ENCODE measurements at places on chromosomes 6 and 20.

- no peak for DNase-seq
Measured at GRCh38 chr6:6191476-6191875, 129.0 kb downstream of the F13A1 start.

DNA sequence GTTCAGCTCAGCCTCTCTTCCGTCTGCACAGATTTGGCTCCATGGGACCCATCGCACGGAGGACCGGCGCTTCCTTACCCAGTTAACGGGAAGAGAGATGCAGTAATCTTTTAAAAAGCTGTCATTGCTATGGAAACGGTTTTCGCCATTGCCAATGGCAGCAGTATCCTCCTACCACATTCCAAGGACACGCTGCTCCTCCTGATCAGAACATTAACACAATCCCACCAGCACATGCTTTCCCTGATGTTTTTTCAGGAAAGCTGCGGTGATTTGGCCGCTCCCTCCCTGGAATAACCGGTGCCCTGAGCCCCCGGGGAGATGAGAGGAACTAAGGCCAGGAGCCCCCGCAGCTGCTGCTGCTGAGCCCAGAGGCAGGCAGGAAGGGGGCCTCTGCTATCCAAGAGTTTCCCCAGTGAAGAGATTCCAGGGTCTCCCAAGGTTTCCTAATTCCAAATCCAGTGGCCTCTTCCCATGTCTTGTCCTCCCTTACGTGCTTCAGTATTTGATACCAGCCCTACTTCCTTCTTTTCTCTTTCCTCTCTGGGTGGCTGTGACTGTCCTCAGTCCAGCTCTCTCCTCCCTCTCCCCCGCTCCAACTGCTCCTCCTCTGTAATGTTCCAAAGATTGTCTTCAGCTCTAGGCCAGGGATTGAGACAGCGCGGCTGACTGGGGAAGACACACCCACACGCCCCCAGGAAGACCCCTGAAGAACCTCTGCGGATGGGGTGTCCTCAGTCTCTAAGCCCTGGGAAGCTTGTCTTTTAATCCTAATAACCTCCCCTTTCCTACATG, 2.6 kb downstream of the BNIP5 start:
- DNase-seq: no peak

DNA sequence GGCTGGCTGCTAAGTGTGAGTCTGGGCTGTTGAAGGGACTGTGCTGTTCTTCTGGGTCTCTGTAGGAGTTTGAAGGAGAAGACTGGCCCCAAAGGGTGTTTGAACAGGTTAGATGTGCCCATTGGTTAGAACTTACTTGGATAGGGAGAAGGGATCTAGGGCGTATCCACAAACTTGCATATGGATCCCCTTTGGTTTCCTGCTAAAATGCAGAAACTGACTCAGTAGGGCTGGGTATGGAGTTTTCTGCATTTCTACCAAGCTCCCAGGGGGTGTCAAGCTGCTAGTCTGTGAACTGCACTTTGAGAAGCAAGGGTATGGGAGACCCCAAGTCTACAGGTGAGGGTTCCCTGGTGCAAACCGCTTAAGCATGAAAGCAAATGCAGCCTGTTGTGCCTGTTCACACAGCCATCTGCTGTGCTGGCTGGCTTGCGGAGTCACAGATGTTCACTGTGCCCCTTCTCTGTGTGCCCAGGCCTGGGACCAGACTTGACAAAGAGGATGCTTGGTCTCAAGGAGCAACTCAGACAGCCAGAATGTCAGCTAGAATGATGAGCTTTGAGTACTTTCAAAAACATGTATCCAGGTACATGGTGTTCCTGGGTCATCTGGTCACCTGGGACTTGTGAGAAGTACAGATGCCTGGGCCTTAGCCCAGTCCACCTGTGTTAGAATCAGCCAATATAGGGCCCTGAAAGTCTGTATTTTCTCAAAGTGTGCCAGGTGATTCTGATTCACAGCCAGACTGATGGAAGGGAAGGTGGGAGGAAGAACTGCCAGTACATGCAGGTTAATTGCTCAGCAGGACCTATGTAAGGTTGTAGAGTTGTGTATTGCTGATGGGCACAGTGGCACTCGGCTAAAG, 7.4 kb downstream of the PPP1R16B start:
- DNase-seq: no peak

- no peak for DNase-seq
Measured at GRCh38 chr20:63661108-63661507, 3.0 kb downstream of the RTEL1 start.

GRCh38 chr6:30091577-30092381, 16.2 kb upstream of the RNF39 start:
- no peak for DNase-seq

- DNase-seq: peak; percentile 46
Measured at GRCh38 chr20:54649511-54649962, 174.1 kb downstream of the DOK5 start.

DNA sequence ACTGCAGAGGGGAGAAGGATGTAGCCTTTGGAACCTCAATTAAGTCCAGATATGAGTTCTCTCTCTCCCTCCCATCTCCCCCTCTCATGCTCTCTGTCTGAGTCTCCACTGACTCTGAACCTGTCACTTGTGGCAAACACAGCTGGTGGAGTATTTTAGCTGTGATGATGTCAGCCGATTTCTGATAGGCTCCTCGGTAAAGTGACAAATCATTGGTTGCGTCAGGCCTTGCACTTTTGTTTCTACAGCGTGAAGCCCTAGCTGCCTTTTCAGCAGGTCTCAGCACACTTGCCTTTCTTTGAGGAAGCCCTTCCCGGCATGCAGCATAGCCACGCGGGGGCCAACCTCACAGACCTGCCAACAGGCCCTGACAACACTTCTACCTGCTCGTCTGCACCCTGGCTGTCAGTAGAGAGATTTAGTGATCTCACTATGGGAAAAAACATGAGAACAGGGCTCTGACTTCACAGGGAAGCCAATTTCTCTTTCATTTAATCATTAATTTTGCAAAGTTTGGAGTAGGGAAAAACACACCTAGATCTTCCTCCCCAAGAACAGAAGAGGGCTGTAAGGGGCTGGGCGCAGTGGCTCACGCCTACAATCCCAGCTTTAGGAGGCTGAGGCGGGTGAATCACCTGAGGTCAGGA, 84.4 kb downstream of the GMPR start:
- peak; percentile 66 for DNase-seq

- DNase-seq: no peak
Measured at GRCh38 chr6:135423649-135424128, 73.9 kb downstream of the AHI1 start.

DNA sequence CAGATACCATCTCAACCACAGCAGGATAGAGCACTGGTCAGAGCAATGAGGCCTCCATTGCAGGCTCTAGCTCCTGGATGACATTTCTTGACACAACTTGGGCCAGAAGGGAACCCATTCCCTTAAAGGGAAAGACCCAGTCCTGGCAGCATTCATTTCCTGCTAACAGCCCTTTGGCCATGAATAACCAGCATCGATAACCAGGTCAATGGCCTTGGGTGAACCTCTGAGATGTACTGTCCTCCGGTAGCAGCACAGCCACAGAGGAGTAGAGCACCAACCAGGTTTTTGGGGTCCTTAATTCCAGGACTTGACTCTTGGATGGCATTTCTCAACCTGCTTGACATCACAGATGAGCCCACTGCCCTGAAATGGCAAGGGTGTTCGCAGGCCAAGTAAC, 71.2 kb upstream of the FKBP1C start:
- DNase-seq: no peak

GRCh38 chr6:55568808-55569439, 10.1 kb downstream of the HMGCLL1 start:
- no peak for DNase-seq

GRCh38 chr6:135890876-135891275, 39.4 kb downstream of the PDE7B start:
- no peak for DNase-seq

DNA sequence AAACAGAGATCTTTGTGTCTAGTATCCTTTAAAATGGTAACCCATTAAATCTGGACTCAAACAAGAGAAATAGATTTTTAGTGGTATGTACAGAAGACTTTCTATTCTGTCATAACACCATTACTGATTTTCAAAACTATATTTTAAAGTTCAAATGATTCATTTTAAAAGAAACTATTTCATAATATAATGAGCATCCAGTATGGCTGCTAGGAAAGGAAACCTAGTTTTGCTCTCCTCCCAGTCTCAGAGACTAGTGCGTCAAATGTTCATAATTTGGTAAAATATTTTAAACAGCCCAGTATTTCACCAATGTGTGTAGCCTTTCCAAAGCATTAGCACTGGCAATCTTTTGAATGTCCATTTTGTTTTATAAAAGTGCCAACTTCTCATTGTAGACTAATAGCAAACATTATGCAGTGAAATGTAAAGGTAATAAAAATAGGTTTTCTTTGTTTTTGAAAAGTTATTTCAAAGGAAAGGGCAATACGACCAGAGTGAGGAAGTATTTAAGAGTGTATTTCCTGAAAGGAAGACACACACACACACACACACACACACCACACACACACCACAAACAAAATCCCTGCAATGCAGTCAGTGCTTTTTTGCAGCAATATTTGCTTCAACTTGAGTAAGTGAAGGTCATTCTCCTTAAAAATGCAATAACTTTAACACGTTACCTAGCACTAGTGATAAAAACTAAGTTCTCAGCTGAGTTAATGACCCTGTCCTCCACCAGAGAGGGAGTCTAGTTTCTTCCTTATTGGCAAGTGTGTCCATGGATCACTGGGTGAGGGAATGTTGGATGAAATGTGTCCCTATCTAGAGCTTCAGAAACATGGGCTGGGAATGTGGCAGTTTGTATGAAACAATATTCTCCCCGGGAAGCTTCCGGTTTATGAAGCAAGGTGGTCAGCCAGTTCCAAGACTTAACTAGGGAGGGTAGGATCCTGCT, 4.6 kb downstream of the PPP1R3G start:
- DNase-seq: no peak

DNA sequence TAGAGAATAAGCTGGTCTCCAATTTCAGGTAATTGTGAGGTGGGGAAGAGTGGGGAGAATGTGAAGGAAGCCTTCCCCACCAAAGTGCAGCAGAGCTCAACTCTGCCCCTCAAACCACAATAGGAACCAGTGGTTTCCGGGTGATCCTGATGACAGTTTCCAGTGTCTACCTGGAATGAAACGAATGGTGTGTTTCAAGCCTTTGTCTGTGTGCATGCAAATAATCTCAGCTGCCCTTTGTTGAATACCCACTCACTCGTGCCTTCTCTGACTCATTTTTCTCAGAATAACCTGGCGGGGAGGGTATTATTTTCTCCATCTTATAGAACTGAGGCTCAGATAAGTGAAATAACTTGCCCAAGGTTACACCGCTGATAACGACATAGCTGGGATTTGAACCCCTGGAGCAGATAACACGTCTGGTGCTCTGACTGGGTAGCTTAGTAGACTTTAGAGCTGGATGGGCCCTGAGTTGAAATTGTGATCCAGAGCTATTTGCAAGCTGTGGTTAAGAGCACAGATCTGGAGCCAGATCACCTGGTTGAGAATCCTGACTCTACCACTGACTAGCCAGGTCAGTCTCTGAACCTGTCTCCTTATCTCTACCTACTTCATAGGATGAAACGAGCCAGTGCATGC, 85.1 kb downstream of the EYA2 start:
- DNase-seq: no peak

GRCh38 chr6:12049165-12049564, 37.1 kb downstream of the HIVEP1 start:
- no peak for DNase-seq

- no peak for DNase-seq
Measured at GRCh38 chr6:113170454-113170853, 686.7 kb upstream of the MARCKS start.

DNA sequence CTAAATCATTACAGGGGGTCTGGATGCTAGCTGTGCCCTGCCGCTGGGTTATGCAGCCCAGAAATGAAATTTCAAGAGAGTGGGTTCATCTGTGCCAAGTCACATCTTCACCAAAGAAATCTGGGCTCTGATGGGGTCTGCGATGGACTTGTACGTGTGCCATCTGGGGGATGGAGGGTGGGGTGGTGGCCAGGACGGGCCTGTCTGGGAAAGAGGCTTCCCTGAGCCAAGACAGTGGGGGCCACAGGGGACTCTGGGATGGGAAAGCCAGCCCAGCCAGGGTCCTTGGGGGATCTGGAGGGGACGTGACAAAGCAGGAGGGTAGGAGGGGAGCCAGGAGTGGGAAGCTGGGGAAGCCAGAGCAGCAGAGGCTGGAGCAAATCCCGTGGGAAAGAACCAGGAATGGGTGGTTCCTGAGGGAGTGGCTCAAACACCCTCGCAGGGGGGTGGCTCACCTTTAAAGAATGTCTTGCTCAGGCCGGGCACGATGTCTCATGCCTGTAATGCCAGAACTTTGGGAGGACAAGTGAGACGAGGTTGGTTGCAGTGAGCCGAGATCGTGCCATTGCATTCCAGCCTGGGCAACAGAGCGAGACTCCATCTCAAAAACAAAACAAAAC, 36.3 kb upstream of the SULF2 start:
- DNase-seq: no peak

GRCh38 chr20:41956338-41957074, 338.3 kb upstream of the CHD6 start:
- DNase-seq: no peak

GRCh38 chr6:84422380-84422968, 195.0 kb upstream of the CEP162 start:
- peak; percentile 10 for DNase-seq

DNA sequence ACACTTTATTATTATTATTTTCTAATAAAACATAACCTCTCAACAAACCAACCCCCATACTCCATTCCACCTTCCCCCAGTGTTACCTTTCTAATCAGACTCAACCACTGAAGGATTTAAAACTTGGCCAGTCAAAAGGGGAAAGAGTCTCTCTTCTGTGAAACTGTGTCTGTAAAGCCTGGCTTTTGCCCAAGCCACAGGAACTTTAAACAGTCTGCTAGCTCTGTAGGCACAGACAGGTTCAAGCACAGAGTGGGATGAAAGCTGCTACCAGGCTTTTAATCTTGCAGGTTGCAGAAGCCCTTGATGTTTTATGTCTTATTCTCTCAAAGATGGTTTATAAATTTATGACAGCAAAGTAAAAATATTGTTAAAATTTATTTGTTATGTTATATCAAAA, 585.7 kb downstream of the TENT5A start:
- DNase-seq: no peak

DNA sequence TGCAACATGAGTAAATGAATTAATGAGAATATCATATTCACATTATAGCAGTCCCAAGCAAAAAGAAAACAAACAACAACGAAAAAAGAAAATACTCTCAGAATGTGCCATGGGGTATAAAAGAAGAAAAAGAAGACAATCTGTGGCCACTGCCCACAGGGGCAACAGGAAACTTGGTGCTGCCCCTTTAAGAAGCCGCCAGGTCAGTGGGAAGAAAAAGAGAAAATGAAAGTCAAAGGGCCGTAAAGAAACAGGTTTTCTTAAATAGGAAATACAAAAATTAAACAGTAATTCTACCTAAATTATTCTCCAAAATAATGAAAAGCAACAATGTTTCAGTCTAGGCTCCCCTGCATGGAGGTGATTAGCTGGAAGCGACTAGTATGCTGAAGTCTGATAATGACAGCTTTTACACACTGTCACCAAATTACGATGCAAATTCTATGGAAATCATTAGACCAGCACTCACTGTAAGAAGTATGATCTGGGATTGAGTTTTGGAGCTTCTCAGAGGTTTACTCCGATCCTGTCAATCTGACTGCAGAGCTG, 23.6 kb downstream of the GMDS start:
- no peak for DNase-seq

Data from activated T-cell treated with anti-CD3 and anti-CD28 coated beads for 48 hours (primary cell).